ENCODE measurements at places on chromosomes 12 and 14.
A peak's percentile ranks its signal among the peaks of the same experiment; 100 is the strongest.

DNA sequence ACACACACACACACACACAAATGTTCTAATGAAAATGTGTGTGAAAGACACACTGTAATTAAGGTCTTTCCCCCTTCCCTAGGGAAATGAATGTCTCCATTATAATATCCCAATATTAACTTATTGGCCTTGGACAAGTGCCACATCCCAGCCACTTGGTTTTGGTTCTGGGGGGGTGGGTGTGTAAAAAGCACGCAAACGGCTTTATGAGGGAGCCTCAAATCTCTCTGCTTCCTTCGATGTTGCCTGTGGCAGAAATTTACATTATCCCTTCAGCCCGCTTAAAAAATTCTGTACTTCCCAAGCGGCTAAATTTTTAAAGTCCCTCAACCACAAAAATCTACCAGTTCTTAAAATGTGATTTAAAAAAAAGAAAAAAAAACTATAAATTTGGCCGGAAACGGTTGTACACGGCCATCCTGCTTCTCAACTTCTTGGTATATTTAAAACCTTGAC is 432 bp downstream of the C14orf93 start:
- no peak for DNase-seq

- DNase-seq = no peak
Measured at GRCh38 chr14:30753452-30753851, 120.9 kb upstream of the COCH start.

- no peak for DNase-seq
Measured at GRCh38 chr12:46261646-46262045, 7.2 kb downstream of the SLC38A1 start.

DNA sequence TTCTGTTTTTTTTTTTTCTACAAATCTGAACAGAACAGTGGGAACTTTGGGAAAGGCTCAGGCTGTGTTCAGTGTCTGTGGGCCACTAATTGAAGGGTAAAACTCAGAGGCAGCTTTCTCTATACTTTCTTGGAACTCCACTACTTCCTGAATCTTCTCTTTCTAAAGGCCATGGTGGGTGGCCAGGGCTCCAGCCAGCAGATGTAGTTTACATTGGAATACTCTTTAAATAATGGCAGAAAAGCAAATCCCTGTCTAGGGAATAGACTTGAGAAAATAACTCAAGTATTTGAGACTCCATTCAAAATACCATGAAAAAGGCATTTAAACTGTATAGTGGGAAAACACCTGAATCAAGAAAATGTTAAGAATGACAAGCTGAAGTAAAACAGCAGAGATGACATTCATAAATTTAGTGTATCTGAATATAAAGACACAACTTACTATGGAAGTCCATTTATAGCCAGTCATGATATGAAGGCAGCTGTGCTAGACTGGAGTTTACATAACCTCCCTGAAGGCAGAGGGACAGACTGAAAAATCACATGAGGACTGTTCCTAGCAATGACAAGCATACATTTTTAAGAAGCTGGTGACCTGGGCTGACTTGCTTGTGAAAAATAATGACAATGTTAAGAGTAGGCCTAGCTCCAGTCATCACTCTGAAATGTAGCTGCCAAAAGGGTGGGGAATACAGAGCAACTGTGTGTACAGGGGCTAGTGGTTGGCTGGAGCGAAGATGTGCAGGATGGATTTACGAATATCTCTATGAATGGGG is 168.6 kb downstream of the STXBP6 start:
- DNase-seq = no peak

- DNase-seq = no peak
Measured at GRCh38 chr12:26096036-26096435, 28.8 kb downstream of the BHLHE41 start.

GRCh38 chr12:129871991-129872972 is 31.5 kb downstream of the TMEM132D start:
- peak; percentile 82 for DNase-seq

GRCh38 chr12:71591601-71592000 is 72.0 kb downstream of the ZFC3H1 start:
- DNase-seq = no peak

DNA sequence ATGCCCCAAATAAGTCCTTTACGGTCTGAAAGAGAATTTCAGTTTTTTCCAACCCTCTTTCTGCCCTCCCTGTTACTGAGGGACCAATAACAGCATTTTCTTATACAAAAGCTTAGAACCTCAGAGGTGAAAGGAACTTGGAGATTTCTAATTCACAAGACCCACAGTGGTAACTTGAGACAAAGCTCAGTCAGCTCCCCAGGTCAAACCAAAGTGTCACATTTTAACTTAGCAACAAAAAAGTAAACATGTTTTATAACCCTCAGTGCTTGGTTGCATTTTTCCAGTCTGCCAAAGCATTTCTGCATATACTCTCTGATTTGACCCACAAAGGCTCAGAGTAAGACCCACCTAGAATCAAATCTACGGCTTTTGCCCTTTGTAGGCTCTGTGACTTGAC is 415.2 kb downstream of the VRK1 start:
- DNase-seq = no peak

- DNase-seq = no peak
Measured at GRCh38 chr12:52217223-52217622, 15.8 kb upstream of the KRT7 start.

GRCh38 chr12:53722450-53723041 is 4.7 kb downstream of the CALCOCO1 start:
- DNase-seq = no peak

- DNase-seq = no peak
Measured at GRCh38 chr14:23186913-23187654, 3.6 kb upstream of the SLC7A8 start.

GRCh38 chr12:47238669-47239114 is 158.9 kb upstream of the AMIGO2 start:
- no peak for DNase-seq

GRCh38 chr12:3045494-3045893 is 31.7 kb upstream of the TSPAN9 start:
- no peak for DNase-seq

DNA sequence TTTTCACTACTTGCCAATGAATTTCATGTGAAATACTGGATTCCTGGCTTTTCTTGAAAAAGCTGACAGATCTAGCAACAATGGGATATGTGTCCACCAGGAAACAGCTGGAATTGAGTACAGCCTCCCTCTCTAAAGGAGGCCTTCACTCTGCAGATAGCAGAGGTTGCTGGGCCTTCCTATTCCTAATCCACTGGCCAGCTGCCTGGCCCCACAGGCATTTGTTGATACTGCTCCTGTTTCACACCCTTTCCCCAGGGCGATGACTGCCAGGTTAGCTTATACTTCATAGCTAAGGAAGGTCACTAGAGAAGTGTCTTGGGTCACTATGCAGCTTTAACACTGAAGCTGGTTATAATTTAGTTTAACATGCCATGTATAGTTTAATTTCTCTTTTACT is 87.5 kb upstream of the PDZRN4 start:
- DNase-seq = no peak

- no peak for DNase-seq
Measured at GRCh38 chr12:17283563-17283962, 677.6 kb upstream of the LMO3 start.

DNA sequence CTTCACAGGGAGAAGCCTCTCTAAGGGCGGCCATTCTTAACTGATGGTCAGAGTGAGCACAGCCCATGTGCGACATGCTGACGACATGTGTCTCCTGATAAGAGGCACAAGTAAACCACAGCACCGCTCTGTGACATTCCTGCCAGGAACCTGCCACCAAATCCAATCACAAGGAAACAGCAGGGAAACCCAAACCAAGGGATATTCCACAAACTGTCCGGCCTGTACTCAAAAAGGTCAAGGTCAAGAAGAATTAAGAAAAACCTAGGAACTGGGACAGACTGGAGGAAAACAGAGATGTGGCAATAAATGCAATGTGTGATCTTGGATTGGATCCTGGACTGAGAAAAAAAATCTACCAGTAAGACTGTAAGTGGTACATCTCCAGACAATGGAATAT is 91.9 kb downstream of the SYNE3 start:
- DNase-seq = no peak

Data from neuronal stem cell (in vitro differentiated cells).